T-helper 1 cell (primary cell): ENCODE measurements at places on chromosomes 1 and 21.

- no peak for DNase-seq
Measured at GRCh38 chr1:8889103-8889846, 10.8 kb upstream of the ENO1 start.

DNA sequence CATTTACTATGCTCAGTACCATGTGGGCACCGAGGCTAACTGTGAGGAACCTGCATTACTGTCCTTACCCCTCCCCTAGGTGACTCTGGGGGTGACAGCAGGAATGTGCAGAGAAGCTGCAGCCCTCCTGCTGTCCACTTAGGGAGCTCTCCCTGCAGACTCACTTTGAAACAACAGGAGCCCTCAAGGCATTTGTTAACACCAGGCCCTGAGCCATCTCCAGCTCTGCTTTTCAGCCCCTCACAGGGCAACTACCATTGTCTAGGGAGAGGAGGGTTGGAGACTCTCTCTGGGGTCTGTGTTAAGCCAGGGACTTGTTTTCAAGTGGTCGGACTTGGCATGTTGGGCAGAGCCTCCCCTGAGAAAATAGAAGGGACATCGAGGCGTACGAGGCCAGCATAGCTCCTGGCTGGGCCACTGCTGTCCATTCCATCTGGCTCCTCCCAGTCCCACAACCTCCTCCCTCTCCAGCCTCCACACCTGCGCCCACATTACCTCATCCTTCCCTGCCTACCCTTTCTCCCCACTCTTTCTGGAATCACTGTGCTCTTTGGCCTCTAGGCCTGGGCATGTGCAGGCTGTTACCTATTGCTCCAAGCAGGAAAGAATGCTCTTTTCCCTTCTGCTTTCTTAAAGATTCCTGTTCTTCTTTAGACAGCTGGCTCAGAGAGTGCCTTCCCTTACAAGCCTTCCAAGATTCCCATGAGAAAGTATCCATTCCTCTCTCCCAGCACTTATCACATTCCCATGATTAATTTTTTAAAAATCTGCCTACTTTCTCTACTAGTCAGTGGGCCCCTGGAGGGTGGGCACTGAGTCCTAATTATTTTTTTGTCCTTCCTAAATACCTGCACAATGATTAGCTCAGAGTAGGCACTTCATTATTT, 102.7 kb upstream of the GCLM start:
- DNase-seq, result no peak

GRCh38 chr21:35025206-35026152, 23.6 kb downstream of the RUNX1 start:
- DNase-seq, result no peak

DNA sequence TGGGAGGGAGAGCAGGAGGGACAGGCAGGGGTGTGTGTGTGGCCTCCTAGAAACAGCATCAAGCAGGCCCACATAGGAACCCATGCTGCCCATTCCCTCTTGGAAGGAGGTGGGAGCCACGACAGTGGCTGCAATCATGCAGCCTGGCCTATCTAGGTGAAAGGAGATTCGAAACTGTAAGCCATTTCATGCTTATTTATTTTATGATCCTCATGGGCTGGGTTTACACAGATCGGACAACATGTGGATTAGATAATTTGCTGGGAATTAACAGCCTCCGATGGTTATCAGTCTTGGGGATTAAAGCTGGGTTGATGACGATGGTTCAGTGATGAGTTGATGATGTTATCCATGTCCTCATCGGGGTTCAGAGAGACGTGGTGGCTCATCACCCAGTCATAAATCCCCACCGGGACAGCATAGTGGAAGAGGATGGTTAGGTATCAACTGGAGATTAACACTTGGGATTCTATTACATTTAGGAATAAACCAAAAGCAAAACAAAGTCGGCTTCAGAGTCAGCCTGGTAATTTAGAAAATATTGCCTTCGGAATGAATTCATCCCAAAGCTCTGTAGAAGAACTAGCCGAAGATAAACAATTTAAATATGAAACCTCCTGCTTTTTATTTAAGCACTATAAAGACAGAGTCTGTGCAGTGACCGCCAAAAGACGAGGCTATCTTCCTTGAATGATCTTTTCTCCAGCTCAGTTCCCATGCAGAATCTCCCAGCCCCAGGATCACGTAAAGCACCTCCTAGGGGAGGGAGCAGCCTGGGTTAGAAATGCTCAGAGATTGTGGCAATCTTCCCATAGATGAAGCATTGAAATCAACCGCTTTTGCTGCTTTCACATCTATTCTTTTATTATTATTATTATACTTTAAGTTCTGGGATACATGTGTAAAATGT, 252.8 kb downstream of the FOXD2 start:
- DNase-seq, result no peak

DNA sequence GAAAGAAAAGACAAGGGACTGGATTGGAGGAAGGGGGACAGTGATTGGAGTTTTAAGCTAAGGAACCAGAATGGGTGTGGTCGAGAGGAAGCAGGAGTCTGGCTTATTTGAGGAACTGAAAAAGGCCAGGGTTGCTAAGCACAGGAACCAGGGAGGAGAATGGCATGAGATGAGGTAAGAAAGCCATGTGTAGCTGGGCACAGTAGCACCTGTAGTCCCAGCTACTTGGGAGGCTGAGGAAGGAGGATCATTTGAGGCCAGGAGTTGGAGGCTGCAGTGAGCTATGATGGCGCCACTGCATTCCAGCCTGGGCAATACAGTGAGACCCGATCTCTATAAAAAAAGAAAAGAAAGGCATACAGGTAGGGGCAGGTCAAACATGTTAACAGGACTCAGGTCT, 8.1 kb upstream of the KHDRBS1 start:
- no peak for DNase-seq
